Astrocyte (in vitro differentiated cells and primary cell): ENCODE measurements at places on chromosomes 16 and 17.

GRCh38 chr17:79011451-79012147, 2.0 kb upstream of the CANT1 start:
- peak; percentile 27 for DNase-seq

- peak; percentile 15 for DNase-seq
Measured at GRCh38 chr16:71467810-71468209, 5.8 kb upstream of the ZNF23 start.

GRCh38 chr16:27445502-27446175, 43.7 kb downstream of the IL21R start:
- no peak for DNase-seq

- DNase-seq, result no peak
Measured at GRCh38 chr17:74595037-74595750, 3.1 kb upstream of the CD300LD start.

- DNase-seq, result peak; percentile 74
Measured at GRCh38 chr16:85227946-85228862, 115.9 kb upstream of the CIBAR2 start.

- no peak for DNase-seq
Measured at GRCh38 chr17:77890771-77891170, 67.7 kb upstream of the TNRC6C start.

- DNase-seq, result no peak
Measured at GRCh38 chr17:77133087-77133638, 7.6 kb upstream of the SEC14L1 start.

DNA sequence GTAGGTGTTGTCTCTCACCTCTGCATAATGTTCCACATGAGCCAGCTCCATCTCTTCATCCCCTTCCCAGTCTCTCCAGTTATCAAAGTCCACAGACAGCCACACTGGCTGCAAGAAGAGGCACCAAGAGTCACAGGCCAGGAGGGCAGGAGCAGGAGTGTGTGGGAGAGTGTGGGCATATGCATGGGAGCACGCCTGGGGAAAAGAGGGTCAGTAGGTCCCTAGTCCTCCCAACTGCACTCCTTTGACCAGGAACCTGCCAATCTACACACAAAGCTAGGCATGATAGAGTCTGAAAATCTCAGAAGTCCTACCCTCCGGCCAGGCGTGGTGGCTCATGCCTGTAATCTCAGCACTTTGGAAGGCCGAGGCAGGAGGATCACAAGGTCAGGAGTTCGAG, 7.3 kb upstream of the AARSD1 start:
- DNase-seq, result no peak

GRCh38 chr16:68389006-68389405, 59.3 kb downstream of the SMPD3 start:
- no peak for DNase-seq

- DNase-seq, result no peak
Measured at GRCh38 chr17:19726631-19727376, 10.4 kb upstream of the SLC47A2 start.

DNA sequence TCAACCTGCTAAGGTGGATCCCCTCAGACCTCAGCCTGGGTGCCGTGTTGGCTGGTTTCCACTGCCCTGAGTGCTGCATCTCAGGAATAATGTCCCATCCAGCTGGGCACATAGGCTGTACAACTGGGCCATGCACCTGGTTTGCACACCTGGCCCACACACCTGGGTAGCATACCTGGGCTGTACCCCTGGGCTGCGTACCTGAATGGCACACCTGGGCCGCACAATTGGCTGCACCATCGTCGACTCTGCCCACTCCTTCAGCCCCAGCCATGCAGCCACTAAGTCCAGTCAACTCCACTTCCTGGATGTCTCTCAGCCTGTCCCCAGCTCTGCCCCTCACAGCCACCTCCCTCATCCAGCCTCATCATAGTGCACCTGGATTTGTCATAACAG, 7.9 kb downstream of the SLC5A10 start:
- no peak for DNase-seq

- no peak for DNase-seq
Measured at GRCh38 chr17:52710363-52710901, 551.9 kb upstream of the CA10 start.

DNA sequence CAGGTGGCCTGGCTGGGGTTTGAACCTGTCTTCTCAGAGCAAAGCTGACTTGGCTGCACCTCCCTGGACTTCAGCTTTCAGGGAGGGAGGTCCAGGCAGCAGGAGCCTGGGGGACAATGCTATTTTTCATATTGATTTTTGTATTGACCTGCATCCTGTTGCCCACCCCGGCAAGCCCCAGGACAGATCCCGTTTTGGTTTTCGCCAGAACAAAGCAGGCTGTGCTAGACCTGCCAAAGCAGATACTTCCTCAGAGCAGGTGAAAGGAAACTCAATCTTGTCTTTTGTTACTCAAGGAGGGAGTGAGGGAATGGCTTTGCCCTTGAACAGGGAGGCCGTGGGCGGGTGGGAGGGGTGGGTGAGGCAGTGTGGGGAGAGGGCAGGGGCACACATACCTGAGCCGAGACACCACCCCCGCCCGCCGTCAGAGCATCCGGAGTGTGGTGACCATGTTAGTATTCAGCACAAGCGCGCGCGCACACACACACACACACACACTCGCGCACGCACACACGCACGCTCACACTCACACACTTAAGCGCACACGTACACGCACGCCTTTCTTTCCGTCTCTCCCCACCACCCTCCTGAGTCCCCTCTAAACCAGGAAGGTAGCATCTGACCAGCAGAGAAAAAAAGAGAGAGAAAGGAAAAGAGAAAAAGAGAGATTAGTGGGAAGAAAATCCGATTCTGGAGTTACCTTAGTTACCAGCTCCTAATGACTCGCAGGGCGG, 59.5 kb downstream of the RAI1 start:
- peak; percentile 58 for DNase-seq
